ENCODE measurements at places on chromosomes 5 and 9.

- DNase-seq, result no peak
Measured at GRCh38 chr5:59769832-59770231, 123.7 kb downstream of the PDE4D start.

- DNase-seq, result no peak
Measured at GRCh38 chr9:38343552-38343951, 49.0 kb upstream of the ALDH1B1 start.

DNA sequence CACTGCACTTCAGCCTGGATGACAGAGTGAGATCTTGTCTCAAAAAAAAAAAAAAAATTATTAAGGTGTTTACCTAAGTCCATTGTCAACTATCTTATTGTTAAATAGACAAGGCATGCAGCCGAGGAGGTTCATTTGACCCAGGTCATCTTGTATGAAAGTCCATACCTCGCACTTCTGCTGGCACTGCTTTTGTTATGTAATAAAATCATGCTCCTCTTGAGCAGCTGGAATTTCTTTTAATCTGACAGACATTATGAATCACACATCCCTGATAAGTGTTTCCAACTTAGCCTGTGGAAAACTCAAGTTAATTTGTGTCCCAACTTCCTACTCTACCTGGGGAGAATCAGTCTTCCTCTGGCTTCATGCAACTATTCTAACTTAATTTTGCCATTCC lies 315.6 kb upstream of the KLF4 start:
- DNase-seq, result no peak

DNA sequence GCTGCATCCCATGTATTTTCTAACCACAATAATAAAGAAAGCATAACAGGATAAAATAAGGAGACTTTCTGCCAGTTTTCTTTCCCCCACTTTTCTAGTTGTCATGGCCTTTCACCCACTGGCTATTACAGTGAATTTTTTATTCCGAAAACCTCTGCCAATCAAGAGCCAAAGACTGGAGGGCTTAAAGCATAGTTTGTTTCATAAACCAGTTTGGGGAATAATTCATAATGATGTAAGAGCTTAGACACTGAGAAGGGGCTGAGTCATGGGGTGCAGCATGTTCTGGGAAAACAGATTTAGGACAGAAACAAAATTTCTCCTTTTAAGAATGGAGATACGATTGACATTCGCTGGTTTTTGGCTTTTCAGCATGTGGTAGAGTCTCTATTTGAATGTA lies 4.4 kb upstream of the GLIPR2 start:
- no peak for DNase-seq

- no peak for DNase-seq
Measured at GRCh38 chr9:99169982-99170761, 51.6 kb downstream of the ALG2 start.

DNA sequence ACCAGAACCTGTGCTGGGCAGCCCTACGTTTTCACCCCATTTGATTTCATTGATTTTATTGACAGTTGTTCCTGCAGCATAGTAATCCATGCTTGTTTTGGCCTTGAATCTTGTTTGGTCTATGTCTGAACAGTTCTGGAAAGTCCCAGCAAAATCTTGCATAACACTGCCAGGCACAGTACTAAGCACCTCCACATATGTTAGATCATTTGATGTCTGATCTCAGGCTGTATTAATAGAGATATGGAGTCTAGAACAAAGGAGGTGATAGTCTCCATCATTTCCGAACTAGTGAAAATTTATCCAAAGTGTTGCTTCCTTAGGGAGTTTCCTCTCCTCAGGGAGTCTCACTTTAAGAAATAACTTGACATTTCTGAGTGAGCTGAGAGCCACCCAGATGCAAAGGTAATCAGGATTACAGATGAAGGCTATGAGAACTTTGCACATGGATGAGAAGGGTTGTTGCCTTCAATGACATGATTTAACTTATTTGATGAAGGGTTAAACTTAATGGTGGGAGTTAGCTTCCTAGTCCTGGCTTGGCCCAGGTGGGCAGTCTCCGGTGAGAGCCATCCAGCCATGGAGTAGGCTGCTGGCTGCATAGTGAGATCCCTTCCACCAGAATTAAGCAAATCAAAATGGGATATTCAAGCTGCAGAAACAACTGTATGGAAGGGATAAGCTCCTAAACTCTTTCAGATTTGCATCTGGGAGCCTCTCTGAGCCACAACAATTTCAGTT lies 173.8 kb upstream of the MVB12B start:
- no peak for DNase-seq

- peak; percentile 70 for DNase-seq
Measured at GRCh38 chr5:173802670-173803165, 85.4 kb upstream of the CPEB4 start.

- DNase-seq, result no peak
Measured at GRCh38 chr5:131416729-131417128, 152.9 kb downstream of the CDC42SE2 start.

DNA sequence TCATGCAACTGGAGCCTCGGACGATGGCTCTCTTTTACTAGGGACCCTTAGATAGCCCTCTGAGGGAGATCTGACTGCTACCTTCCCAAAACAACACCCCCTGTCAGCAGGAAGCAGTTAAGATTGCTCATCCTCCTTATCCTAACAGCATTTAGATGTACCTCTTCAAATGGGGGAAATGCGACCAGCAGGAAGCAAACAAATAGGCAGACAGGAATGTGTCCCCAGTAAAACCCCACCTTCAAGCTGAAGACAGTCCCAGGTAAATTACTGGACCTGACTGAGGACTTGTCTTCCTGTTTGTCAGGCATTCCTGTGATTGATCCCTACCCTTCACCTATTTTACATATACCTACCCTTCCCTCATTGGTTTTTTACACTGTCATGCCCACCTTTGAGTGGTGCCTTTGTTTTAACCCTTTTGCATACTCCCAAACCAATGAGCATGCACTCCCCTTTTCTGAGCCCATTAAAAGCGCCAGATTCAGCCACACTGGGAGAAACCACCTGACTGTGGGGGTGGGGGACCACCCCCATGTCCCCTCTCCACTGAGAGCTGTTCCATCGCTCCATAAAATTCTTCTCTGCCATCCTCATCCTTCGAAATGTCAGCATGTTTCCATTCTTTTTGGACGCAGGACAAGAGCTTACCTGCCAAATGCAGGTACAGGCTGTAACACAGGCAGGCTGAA lies 954.0 kb upstream of the CDH6 start:
- no peak for DNase-seq

DNA sequence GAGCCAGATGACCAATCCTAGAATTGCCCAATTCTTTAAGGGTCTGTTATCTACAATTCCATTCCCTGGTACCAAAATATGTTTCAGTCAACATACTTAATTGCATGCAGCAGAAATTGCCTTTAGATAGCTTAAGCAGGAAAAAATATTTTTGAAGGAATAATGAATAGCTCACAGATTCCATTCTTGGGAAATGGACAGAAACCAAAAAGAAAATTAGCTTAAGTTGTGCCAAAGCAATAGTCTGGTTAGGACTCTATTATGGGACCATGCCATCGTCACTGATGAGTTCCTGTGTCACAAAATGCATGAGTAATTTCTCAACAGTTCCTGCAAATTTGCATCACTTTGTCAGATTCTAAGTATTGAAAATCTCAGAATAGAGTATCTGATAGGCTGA lies 12.3 kb downstream of the ACTBL2 start:
- DNase-seq, result no peak

GRCh38 chr5:32290922-32291321 lies 21.8 kb downstream of the MTMR12 start:
- no peak for DNase-seq

- DNase-seq, result no peak
Measured at GRCh38 chr5:138752341-138752950, 779 bp upstream of the CTNNA1 start.

- DNase-seq, result no peak
Measured at GRCh38 chr9:122387536-122387935, 16.7 kb downstream of the PTGS1 start.

DNA sequence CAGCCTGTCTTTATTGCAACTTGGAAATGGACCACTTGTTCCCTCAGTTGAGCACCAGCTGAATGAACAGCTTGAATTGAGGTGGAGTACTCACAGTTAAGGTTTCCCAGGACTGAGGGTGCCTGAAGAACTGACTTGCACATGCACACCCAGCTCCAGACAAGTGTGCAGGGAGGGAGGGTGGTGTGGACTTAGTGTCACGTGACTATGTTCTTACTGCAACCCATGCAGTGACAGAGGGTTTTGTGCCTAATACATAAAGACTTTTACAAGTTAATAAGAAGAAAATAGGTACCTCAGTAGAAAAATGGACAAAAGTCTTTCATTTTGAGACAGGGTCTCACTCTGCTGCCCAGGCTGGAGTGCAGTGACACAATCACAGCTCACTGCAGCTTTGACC lies 18.0 kb downstream of the BARX1 start:
- no peak for DNase-seq

GRCh38 chr9:15416880-15417279 lies 5.8 kb upstream of the SNAPC3 start:
- peak; percentile 52 for DNase-seq

GRCh38 chr5:62268792-62269191 lies 37.2 kb upstream of the KIF2A start:
- DNase-seq, result no peak

- DNase-seq, result peak; percentile 38
Measured at GRCh38 chr9:84781458-84781857, 111.9 kb downstream of the NTRK2 start.

DNA sequence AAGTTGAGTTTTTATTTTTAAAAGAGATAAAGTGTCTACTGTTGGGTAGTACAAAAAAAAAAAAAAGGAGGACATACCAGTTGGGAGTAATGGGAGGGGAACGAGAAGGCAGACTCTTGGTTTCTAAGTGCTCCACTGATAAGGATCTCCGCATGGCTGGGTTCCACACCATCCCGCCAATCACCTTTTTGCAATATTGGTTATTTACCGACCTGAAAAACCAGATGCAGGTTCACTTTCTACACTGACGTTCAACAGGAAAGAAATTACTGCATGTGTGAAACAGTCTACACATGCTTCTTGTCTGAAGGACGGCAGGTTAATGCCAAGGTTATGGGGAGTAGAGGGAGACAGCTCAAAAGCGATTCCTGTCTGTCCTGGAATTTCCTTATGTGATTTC lies 75.5 kb downstream of the PTPN3 start:
- DNase-seq, result no peak

GRCh38 chr5:9373571-9373970 lies 172.3 kb downstream of the SEMA5A start:
- no peak for DNase-seq

- DNase-seq, result no peak
Measured at GRCh38 chr5:174623433-174624019, 100.9 kb upstream of the MSX2 start.

- no peak for DNase-seq
Measured at GRCh38 chr5:170628028-170628427, 124.2 kb downstream of the KCNIP1 start.

DNA sequence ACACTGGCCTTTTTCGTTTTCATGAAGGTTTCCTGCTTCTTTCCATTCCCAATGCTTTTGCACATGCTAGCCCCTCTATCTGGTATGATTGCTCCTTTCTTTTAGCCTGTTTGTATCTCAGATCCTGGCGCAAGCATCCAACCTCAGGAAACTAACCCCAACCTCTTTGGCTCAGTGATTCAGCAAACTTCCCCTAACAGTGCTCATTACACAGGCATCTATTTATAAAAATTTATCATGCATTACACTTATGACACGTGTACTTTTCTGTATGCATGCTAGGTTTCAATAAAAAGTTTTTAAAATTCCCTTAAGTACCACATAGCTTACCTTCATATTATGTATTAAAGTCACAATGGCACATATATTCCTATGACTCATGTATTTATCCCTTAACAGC lies 218.9 kb downstream of the EPB41L4A start:
- DNase-seq, result no peak

GRCh38 chr5:20972419-20972925 lies 984.5 kb upstream of the CDH18 start:
- no peak for DNase-seq

- no peak for DNase-seq
Measured at GRCh38 chr5:150573867-150574817, 66.2 kb downstream of the NDST1 start.

DNA sequence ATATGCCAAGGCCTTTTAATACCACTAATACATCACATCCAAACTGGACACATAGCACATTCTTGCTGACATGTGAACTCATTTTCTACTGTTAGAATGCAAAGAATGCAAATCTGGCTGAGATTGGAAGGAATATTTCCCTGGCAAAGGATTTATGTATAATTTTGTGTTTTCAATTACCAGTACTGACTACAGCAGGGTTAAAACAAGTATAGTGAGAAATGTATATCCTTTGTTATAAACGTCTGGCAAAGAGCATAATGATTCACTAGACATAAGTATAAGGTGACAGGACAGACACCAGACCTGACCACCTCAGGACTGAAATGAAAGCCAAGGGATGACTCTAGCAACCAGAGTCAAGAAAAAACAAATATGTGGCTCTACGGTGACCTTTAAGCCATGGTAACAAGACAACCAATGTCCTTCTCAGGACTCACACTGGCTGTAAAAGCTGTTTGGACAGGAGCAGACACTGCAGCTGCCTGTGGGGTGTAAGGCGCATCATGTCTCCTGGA lies 95.0 kb downstream of the MRPS27 start:
- no peak for DNase-seq
